ENCODE measurements at places on chromosomes 3 and 15.

- no peak for DNase-seq
Observed at GRCh38 chr3:166462891-166463470, 625.8 kb upstream of the BCHE start.

DNA sequence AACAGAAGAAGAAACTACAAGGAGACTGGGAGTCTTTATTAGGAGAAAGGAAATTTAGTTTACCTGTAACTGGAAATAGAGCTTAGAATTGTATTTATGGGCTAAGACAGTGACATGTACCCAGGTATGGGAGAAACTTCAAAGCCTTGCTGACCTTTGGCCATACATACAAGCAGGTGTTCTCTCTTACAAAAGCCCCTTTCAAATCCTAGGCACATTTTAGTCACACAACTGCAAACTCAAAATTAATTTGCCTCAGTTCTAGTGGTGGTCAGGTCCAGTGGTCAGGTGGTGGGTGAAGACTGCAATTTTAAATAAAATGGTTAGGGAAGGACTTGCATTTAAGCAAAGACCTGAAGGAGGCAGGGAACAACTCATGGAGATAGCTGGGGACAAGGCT, 30.4 kb downstream of the GATM start:
- DNase-seq = no peak

- no peak for DNase-seq
Observed at GRCh38 chr3:33749546-33750210, 31.6 kb upstream of the CLASP2 start.

DNA sequence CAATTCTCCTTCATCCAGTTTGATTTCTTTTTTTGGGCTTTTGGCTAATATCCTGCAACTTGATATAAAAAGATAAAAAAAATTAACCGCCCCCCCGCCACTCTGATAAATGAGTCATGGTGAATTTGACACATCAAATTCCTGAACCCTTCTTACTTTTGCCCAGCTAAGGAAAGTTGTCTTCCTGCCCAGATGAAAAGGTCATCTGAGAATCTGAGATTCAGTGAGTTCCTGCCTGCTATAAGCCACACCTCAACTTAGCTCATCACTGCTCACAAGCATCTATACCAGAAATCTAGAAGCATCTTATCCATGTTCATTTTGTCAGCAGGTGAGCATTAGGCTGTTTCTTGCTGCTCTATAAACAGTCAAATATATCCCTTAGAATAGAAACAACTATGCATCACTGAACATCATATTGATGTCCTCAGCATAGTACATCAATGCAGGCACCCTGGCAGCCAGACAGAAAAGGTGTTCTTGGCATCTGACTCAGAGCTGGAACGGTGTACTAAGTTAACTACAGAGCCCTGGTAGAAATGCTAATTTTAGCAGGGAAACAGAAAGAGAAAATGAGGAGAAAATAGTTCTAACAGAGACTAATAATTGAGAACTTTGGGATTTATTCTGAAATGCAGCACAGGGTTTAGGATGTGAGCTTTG, 77.1 kb downstream of the SEMA6D start:
- DNase-seq = no peak

DNA sequence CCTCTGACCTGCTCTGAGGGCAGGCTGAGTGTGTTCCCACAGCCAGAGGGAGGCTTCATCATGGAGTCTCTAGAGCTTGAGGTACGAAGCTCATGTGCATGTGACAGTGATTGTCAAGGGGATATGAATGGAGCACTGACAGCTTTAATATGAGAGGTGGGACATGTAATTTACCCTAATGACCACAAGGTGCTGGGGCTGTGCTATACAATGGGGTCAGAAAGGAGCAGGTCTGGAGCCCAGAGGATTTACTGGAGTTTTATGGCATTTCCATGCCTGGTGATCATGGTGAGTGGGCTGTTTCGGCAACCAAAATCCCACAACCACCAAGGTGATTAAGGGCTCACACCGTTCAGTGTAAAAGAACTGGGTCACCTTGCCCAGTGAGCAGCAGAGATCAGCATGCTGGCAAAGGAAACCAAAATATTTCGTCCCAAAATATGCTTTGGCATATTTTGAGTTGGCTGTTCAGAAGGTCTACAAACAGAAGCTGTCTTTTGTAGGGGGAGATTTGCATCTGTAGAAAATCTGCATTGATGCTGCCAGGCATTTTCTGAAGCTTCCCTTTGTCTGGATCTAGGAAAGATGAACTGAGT, 40.1 kb upstream of the RASGRF1 start:
- DNase-seq = no peak

DNA sequence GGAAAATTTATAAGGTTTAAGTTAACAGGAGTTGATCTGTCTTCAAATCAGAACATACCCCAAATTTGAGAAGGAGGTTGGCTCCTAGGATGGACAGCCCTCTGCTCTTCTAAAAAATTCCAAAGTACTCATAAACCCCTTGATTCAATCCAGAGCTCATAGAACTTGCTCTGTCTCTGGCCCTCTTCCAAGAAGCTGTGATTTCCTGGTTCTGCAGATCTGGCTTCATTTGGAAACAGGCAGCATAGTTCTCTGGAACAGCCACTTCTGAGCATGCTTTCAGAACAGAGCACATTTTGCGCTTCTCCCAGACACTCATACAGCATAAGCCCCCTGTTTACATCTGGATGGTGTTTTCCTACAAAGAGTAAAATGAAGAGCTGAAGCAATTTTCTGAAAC, 96.7 kb downstream of the KBTBD8 start:
- DNase-seq = no peak

DNA sequence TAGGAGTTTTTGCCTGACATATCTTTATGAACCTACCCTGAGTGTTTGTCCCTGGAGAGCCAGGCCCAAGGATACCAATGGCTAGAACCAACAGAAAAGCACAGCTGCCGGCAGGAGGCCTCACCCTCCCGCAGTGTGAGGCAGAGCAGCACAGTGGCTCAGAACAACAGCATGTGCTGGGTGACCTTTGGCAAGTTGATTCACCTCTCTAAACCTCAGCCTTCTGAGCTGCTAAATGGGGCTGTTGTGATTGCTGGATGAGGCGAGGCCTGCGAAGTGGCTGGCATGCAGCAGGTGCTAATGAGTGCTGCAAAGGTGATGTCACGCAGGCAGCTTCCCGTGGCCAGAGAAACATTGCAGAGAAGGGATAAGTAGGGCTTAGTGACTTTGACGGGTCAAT, 23.3 kb downstream of the IDH2 start:
- DNase-seq = no peak

- DNase-seq = no peak
Observed at GRCh38 chr15:100944244-100944895, 25.2 kb downstream of the LRRK1 start.

GRCh38 chr15:70093070-70093469, 4.6 kb downstream of the TLE3 start:
- no peak for DNase-seq

DNA sequence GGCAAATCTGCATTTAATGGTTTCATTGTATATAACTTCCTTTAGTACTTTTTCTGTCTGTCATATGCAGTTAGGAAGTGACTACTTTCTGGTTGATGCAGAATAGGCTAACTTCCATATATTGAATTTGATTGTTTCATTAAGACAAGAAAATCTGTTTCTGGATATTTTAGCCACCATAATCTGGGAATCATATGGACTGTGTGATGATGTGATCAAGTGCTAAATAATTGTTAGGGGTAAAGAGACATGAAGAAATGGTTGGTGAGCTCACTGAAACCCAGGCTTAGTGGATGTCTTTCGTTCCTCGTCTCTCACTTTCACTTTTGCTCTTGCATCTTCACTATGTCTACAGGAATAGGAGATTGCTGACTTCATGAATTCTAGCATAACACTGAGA, 3.5 kb upstream of the MNS1 start:
- DNase-seq = no peak

GRCh38 chr3:52306978-52307377, 9.1 kb upstream of the DNAH1 start:
- no peak for DNase-seq

GRCh38 chr3:31925271-31925630, 55.8 kb downstream of the OSBPL10 start:
- DNase-seq = no peak

DNA sequence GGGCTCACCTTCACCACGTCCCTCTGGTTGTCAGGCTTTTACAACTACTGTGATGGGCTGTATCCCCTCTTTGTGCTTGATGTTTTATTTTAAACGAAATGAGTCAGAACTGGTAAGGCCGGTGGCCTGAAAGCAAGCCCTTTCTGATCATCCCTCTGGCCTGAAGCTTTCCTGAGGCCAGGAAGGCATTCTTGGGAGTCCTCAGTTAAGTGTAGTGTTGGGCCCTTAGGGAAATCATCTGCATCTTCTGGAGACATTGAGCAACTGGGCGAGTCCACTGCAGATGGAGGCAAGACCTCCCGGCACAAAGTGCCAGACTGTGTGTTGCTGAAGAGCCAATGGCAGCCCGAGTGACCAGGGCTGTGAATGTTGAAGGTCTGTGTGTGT, 33.0 kb upstream of the AMOTL2 start:
- no peak for DNase-seq

GRCh38 chr3:10359761-10360161, 38.8 kb upstream of the SEC13 start:
- no peak for DNase-seq

- no peak for DNase-seq
Observed at GRCh38 chr15:51185213-51186159, 90.8 kb upstream of the TNFAIP8L3 start.

DNA sequence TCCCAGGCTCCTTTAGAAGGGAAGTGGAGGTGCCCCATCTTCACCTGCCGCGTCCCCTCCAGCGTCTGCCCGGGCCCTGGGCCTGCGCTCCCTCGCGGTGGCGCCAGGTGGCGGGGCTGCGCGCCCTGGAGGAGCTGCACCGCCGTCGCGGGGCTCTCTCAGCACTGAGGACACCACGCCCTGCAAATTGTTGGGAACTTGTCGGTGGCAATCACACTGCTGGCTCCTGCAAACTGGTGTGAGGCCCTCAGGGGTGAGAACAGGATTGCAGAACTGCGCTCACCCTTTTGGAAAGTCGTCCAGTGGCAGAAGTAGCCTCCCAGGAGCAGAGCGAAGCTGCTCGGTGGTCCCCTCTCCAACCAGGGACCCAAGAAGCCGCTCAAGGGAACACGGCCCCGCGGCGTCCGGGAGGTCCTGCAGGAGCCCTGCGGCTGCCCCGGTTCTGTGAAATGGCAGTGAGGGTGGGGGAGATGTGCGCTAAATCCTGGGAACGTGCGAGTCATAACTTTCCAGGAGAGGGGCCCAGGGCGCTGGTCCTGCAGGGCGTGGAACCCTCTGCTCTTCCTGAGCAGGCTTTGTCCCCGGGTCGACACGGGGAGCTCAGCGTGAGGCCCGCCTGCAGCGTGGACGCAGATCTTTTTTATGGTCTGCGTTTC, 995 bp upstream of the LRRK1 start:
- peak; percentile 44 for DNase-seq

DNA sequence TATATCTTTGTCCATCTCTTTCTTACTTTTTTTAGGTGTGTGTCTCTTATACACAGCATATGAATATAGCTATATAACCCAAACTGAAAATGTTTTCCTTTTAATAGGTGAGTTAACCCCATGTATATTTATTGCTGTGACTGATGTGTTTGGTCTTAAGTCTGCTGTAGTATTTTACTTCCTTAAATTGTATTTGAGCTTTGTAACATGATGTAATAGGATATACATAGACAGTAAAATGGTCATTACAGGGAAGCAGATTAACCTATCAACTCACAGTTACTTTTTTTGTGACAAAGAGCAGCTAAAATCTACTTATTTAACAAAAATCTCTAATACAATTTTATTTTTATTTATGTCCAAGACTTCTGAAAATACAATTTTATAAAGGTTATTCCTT, 51.8 kb upstream of the CDAN1 start:
- DNase-seq = no peak

DNA sequence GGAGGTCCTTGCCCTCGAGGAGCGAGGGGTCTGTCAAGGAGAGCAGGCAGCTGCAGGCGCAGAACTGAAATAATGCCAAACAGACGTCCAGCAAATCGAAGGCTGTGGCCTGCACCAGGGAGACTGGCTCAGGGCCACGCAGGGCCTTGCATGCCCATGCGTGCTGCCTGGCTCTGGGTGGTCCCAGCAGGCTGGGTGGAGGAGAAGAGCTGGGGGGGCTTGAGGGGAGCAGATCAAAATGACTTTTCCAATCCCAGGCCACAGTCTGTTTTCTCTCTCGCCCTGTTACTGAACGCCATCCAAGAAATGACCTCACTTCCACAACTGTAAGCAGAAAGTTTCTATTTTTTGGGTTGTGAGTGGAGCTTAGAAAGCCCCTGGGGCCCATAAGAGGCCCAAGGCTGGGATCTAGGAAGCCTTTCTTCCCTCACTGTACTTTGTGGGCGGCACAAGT, 96.9 kb upstream of the RPL32 start:
- no peak for DNase-seq

GRCh38 chr3:35224565-35225295, 414.6 kb upstream of the ARPP21 start:
- DNase-seq = no peak

DNA sequence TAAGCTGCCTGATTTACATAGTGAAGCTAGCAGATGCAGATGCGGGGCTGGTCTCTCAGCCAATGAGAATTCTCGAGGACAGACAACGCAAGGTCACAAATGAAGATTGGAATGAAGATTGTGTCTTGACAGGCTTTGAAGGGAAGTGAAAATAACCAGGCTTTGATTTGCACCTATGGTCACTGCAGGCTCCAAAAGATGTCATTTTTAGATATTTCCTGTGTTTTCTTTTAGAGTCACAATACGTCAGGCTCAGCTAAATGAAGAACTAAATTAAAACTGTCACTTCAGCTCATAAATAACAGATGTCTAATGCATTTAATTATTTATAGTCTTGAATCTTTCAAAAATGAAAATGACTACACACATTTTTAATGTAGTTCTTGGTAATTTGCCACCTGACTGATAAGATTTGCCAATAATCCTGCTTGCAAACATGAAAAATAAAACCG, 99.5 kb downstream of the SQOR start:
- DNase-seq = no peak

DNA sequence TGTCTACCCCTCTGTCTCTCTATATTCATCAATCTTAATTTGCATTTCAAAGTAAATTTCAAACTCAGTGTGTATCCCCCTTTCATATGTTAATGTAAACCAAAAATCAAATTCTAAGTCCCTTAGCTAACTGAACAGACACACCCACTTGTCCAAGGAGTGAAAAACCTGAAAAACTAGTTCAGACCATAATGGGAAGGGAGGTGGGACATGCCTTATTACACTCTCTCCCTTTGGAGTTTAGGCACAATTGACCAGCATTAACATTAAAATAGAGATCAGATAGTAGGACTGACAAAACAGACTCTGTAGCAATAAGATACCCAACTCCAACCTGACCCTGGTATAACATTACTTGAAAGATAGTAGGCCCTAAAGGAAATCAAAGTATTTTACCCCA, 247.7 kb upstream of the GADL1 start:
- no peak for DNase-seq

DNA sequence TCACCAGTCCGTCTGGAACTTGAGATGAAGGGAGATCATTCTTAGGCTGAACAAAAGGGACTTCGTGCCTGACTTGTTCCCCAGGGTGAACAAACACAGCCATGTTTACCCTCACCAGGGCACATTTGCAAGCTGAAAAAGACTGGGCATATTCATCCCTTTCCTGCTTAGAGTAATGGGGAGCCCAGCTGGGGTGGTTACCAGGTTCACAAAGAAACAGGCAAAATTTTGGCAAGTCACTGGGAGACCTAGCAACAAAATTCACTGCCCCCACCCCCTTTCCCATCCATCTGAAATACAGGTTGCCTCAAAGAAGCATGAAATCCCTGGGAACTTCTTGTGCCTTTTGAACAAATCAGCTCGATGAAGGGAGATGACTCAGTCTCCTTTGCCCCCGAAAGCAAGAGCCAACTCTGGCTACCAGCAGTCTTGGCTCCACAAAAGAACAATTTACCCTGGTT, 775.0 kb downstream of the SQOR start:
- no peak for DNase-seq
